ENCODE measurements at places on chromosomes 3 and 15.

DNA sequence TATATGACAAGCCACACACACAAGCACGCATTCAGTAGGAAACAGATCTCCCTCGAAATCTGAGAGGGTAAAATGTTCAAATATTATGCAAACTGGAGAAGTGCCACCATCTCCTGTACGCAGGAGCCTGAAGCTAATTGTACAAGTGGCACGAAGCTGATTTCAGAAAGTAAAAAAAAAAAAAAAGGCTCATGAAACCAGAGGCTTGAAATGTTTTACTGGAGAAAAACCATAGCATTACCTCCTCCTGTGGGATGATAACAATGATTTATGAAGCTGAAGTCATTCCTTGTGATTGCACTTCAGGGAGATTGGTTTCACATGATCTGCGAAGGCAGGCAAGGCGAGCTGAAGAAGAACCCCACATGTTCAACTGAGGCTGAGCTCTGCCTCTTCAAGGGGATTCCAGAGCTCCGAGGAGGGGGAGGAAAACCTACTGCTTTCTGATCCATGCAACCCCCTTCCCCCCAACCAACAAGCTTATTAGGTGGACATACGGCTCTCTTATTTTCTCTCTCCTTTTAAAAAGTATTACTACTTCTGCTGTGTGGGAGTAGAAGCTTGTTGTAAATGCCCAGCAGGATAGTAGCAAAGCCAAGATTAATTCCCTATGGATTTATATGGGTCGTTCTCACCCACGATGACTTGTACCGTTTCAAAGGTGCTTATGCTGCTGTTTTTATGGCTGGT, 101.1 kb downstream of the GREM1 start:
- DNase-seq: no peak

DNA sequence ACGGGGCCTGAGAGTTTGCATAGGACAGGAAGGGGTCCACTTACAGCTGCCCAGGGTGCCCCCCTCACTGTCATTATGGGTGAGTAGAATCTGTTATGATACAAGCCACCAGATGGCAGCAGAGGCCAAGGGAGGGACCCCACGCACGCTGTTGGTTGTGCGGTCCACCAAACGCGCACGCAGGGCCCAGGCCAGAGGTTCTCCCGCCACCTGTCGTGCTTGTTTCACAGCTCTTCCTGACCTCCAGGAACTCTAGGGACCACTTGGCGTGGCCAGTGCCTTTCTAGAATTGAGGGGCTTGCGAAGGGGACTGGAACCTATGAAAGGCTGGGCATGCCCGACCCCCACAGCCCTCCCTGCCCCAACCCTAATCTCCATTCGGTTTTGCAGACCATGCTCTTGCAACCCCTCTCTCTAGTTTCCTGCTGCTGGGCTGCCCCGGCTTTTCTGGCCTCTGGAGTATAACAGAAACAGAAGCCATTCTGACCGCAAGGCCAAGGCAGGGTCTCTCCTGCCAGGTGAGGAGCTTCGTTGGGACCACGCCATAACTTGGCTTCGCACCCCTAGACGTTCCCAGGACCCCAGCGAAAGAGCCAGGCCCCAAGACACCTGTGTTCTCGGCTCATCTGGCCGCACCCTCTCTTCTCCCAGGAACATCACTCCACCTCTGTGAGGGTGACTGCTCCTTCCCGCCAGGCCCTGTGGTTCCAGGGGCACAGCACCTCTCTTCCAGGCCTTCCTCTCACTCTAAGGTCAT, 46.0 kb downstream of the ALDH1L1 start:
- no peak for DNase-seq

DNA sequence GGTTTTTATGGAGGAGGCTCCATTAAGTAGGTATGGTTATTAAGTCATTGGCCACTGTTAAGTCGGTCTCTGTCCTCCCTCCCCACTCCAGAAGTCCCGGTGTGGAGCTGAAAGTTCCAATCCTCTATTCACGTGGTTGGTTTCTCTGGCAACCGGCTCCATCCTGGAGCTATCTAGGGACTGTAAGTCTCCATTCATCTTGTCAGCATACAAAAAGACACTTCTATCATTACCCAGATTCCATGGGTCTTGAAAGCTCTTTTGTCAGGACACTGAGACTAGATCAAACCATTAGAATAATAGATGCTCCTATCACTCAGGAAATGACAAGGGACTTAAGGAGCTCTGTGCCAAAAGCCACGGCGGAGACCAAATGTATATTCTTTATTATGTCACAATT, 110.3 kb downstream of the PIK3CB start:
- DNase-seq: no peak

GRCh38 chr3:155015776-155016436, 64.2 kb upstream of the MME start:
- no peak for DNase-seq

DNA sequence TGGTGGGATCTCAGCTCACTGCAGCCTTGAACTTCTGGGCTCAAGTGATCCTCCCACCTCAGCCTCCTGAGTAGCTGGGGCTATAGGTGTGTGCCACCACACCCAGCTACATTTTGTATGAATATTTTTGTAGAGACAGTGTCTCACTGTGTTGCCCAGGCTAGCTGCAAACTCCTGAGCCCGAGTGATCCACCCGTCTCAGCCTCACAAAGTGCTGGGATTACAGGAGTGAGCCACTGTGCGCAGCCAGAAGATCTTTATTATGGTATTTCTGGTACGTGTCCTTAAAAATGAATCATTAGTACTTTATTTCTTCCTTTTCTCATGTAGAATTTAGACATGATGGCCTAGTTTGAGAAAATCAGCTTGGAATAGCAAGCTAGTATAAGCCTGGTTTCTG, 153.3 kb downstream of the BCHE start:
- DNase-seq: no peak

DNA sequence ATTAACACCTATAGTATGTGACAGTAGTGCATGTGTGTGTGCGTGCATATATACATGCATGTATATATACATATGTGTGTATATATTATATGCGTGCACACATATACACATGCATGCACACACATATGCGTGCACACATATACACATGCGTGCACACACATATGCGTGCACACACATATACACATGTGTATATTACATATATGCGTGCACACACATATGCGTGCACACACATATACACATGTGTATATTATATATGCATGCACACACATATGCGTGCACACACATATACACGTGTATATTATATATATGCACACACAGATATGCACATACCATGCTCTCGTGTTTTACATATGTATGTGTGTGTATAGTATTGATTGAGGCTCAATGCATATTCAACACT, 42.0 kb upstream of the MAP3K13 start:
- no peak for DNase-seq

DNA sequence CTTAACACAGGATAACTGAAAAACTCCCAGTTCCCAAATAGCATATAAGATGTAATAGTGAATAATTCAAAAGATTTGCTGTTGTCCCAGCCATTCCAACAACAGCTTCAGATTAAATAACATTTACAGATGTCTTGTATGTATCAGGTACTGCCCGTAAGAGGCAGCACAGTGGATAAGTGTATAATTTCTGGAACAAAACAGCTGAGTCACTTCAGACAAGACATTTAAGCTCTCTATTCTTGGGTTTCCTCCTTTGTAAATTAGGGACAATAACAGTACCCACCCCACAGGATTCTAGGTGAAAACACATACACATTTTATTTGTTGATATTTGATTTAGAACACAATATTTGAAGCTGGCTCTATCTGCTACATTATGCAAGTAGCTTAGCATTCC, 2.6 kb upstream of the WWTR1 start:
- no peak for DNase-seq

DNA sequence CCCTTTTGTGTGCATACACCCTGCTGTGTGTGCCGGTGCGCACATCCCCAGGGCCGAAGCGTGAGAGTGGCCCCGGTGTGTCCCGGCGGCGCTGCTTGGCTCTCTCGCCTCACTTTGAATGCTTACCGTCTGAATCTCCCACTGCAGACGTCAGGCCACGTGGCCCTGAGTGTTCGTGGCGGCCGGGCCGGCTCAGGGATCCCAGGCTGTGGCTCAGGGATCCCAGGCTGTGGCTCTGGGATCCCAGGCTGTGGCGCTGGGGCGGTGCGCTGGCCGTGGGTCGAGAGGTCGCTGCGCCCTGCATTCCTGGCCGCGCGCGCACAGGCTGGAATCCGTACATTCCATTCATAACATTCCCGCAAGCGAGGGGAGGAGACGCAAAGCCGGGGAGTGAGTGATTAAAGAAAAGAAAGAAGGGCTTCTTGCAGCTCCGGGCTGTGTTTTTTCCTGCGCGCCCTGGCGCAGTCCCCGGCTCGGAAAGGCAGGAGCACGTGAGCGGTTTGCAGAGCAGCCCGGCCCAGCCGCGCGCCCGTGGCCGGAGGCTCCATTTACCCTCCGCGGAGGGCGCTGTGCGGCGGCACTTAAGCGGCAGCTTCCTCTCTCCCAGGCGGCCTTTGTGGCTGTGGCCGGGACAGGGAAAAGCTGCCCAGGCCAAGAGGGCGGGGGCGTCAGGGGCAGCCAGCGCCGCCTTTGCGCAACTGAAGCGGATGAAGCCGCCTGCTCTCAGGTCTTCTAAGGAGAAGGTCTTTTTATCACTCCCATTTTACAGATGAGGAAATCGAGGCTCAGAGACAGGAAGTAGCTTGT, 87.0 kb upstream of the ALDH1L1 start:
- DNase-seq: no peak

GRCh38 chr3:129626744-129627349, 20.4 kb upstream of the PLXND1 start:
- peak; percentile 87 for DNase-seq

DNA sequence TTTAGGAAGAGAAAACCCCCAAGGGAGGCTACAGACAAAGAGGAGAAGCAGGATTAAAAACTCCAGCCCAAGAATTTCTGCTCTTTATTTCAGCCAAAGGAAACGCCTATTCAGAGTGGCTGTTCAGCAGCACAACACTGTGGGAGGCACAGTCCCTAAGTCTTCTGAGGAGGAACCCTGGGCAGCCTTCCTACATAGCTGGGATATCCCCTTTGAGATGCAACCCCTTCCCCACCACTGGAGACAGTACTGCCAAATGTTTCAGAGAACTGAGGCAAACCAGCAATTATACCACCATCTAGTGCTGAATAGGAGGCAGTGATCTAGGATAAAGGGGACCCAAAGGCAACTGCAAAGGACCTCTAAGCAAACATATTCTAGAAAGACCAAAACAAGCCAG, 168.1 kb downstream of the VPS13C start:
- no peak for DNase-seq

GRCh38 chr3:22980346-22980745, 222.8 kb upstream of the UBE2E2 start:
- DNase-seq: no peak

Measured in NCI-H510A (cell line).